ENCODE measurements at places on chromosomes 12 and 14.

DNA sequence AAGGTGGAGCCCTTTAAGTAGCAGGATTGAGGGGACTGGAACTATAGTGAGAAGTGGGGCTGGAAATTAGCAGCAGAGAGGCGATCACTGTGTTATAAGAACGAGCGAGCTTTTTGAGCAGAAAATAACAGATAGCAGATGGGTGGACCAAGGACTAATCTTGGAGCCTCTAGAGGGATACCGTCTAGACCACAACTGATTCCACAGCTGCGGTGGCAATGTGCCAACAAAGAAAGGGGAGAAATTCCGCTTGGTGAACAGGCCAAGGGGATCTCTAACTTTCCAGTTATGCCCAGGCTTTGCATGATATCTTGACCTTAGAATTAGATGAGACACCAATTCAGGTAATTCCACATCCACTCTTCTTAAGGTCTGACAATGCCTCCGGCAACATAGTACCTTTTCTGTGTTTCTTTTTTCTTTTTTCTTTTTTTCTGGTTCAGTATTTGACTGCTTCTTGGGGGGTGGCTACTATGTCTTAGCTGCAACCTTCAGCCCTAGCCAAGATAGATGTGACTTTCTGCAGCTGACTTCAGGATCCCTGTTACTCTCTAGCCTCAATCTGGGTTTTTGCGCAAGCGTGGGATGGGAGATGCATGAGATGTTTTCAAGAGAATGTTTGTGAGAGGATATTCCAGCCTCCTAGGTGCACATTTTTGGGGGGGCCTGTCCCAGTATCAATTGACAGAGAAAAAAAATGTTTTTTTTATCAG, 143.4 kb upstream of the CPSF6 start:
- no peak for DNase-seq

- no peak for DNase-seq
These were observed 6.7 kb upstream of the FITM1 start for GRCh38 chr14:24123424-24124417.

DNA sequence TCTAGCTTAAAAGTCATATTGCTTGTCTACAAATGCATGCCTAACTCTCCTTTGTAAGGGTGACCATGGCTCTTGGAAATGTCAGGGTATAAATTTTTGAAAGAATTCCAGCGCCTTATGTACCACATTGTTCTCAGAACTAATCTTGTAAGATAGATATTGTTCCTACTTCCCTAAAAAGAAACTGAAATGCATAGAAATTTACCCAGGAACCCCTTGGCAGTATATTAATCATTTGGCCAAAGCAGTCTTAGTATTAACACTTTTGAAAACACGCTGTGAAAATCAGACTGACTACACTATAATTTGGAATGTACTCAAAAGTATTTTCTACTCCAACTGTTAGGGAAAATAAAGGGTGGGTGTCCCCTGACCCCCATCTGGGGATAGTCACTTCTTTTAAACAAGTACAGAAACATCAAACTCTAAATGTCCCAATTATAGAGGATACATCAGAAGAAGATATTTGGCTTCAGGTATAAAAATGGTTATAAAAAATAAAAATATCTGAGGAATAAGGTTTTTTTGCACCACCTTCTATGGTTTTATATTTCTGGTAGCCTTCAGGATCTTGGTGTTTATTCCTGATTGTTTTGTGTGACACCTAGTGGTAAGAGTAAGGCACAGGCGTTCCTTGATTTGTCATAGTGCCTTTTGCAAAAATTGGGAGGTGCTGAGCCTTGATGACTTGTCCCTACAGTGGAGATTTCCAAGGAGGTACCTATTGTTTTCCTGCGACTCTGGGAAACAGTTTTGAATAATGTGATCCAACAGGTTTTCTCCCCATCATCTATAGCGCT, 2.2 kb upstream of the NFKBIA start:
- DNase-seq, result no peak

DNA sequence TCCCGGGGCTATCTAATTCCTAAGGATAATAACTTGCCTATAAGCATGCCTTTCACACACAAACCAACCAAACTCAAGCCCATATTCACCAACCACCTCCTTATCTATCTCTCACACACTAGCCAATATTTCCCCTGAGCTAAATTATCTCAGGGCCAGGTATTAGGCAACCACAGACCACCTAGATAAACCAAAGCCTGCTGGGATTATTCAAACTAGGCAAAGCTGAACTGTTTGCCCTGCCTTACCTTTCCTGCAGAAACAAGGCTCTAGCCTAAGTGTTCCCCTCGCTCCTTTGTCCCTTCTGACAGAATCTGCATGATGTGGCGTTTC, 114.7 kb upstream of the EEA1 start:
- no peak for DNase-seq
